ENCODE measurements at places on chromosomes 1 and 21.

DNA sequence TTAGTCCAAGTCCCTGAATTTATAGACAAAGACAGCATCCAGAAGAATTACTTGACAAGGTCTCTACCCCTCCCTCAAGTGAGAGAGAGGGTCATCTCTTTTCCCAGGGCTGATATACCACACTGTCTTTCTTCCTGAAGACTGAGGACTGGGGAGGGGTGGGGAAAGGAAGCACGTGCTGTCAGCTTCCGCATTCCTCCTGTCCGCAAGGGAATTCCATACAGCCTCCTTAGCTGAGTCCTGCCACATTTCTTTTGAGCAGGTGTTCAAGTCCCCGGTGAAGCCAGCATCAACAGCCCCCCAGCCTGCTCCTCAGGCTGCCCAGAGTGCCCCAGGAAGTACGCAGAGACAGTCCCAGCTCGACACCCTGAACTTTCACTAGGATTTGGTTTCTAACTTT, 34.2 kb downstream of the PCAT6 start:
- DNase-seq: no peak

DNA sequence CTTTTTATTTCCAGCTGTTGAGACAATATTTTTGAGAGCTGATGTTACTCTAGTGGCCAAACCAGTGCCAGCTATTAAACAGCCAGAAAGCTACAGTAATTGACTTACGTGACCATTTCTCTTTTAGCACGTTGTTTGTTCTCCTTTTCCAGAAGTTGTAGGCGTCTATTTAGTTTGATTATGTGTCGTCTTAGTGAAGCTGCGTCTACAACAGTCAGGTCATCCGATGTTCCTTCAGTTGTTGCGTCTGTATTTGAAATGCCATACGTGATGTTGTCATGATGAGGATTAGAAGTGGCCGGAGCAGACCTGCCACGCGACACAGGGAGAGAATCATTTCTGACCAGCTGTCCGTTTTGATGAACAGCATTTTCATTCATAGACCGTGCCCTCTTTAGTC, 38.2 kb downstream of the TMEM51 start:
- no peak for DNase-seq

DNA sequence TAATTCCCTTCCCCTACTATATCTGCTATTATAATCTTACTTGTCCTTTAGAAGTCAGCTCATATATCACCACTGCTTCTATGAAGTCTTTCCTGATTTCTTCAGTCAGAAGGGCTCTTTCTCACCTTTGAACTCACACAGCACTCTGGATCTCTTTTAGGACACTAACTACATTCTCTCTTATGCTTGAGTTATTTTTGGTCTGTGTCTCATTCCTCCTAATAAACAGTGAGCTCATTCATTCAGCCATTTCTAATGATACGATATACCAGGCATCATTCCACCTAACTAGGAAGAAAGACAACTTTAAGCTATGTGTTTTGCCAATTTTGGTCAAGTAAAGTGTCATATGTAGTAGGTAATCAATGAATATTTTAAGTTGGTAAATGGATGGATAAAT, 1.2 kb upstream of the STYXL2 start:
- no peak for DNase-seq

- no peak for DNase-seq
Observed at GRCh38 chr1:10917513-10918454, 94.7 kb upstream of the TARDBP start.

DNA sequence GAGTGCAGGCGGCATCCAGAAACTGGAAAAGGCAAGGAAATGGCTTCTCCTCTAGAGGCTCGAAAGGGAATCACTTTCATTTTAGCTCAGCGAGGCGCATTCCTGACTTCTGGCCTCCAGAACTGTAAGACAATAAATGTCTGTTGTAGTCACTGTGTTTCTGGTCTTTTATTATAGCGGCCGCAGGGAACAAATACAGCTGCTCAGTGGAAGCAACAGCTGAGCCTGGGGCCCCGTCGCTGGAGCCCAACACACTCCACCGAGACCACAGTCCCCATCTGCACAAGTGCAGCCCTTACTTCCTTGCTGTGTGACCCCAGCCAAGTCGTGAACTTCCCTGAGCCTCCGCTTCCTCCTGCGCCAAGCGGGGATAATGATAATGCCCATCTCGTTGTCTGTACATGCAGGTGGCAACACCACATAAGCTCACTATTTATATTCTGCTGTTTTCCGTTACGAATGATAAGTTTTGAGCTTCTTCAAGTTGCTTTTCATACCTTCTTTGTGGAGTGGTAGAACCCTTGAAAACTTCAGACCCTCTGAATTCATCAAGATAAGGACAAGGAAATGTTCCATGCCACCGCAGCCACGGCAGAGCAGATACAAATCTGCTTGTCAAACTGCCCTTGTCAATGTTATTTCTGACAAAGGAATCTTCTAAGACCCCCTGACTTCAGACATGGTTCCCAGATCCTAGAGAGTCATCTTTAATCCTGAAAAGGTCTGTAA, 3.2 kb upstream of the LAPTM5 start:
- DNase-seq: no peak

GRCh38 chr1:180096584-180097325, 57.9 kb upstream of the QSOX1 start:
- DNase-seq: no peak

- DNase-seq: no peak
Observed at GRCh38 chr1:189657715-189658114, 819.9 kb downstream of the BRINP3 start.

- DNase-seq: no peak
Observed at GRCh38 chr1:44792736-44793502, 4.9 kb upstream of the BEST4 start.

DNA sequence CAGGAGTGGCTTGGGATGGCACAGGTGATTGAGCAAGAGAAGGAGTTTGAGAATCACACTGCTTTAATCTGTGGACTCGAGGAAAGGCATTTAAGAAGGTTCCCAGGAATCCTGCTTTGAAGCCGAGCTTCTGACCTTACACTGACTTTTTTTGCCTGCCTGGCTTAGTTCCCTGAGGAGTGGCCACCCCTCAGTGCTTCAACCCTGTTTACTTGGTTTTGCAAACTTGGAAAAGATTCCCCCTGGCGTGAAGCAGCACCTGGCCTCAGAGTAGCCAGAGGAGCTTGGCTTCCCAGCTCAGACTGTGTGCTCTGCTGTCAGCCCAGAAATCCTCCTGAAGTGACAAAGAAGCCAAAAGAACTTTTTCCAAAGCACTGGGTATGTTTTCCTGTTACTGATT, 48.5 kb upstream of the LDLRAP1 start:
- no peak for DNase-seq

- DNase-seq: no peak
Observed at GRCh38 chr1:150567717-150568593, 11.5 kb downstream of the MCL1 start.

DNA sequence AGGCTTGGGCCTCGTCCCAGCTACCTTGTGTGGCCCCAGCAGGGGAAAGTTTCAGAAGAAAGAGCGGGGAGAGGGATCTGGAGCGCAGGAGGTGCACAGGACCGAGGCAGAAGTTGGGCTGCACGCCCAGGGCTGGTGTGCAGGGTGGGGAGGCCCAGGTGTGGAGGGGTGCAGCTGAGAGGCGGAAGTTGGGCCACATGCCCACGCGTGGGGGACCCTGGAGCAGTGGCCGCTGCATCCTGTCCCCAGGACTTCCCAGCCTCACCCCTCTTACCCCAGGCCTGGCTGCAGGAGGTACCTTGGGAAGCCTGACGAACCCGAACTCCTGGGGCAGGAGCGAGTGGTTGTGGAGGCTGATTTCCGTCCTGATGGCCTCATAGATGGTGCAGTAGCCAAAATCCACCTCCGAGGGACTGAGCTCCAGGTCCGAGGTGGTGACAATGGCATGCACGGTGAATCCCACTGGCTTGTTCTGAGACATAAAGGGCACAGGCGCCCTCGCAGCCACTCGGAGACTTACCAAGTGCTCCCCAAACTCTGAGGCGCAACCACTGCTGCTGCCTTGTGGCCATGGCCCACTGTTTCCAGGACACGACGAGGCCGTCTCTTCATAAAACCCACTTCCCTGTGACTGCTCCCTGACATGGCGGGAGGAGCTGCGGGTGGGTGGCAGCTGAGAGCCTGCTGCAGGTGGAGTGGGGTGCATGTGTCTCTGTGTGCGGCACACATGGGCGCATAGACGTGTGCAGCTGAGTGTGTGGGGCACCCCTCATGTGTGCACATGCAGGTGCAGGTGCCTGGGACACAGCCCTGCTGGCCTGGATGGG, 20.4 kb upstream of the TMEM52 start:
- DNase-seq: no peak

DNA sequence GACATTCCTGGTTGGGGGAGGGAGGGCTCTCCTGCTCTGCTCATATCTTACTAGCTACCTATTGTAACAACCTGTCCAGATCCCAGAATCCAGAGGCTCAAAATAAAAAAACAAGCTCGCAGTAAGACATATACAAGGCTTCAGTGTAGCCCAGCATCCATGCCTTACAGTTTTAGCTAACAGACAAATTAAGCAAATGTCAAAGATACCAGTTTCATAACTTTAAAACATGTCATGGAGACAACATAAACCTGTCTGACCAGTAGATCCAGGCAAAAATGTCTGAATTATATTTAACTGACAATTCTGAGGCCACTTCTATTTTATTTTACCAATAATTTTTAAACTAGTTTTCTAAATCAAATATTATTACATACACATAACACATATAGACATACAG, 167.7 kb upstream of the TNR start:
- DNase-seq: no peak

- no peak for DNase-seq
Observed at GRCh38 chr1:244369256-244370057, 82.3 kb downstream of the ADSS2 start.

GRCh38 chr1:8033322-8033721, 7.2 kb upstream of the ERRFI1 start:
- no peak for DNase-seq

DNA sequence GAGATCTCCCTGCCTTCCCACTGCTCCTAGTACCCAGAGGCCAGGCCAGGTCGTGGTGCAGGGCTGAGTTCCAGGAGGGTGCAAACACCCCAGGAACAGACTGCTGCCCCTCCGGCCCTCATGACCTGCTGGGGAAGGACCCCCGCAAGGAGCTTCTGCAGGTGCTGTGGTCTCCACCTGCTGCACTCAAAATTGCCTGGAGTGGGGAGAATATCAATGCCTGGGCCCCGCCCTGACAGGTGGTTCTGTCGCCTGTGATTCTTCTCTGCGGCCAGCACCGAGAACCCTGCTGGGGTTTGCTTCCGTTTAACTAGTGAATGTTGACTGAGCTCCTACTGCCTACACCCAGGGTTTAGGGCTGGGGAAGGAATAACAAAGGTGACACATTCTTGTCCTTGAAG, 2.1 kb upstream of the TFF3 start:
- DNase-seq: no peak

DNA sequence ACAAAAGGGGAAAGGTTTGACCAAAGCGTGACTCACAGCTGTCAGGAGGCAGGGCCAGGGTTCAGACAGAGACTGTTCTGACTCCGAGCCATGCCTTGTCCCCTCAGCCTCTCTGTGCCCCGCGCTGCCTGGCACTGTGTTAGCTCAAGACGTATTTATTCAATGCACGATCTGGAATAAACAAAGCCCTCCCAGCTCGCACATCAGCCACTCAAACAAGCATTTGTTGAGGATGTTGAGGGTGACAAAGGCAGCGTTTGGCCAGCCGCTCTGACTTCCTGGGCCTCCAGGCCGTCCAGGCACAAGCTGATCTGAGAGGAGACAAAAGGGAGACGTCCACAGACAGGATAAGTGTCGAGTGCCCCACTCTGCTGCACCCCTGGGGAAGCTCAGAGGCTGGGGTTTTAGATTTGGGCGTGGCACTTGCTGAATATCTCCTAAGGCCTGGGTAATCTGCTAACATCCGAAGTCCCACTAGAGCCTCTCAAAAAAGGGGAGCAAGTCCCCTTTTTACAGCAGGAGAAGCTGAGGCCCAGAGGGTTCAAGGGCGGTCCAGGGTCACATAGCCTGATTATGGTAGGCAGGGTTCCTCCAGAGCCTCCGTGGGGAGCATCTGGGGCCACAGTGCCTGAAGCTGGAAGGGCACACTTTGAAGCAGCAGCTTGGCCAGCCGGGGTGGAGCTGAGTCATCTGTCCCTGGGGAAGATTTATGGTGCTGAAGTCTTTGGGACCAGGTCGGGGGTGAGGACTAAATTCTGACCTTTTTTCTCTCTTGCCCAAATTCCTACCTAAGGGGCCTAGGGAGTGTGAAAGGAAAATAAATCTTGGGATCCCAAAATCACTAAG, 95.9 kb downstream of the SPSB1 start:
- no peak for DNase-seq

- DNase-seq: no peak
Observed at GRCh38 chr1:110673805-110674336, 869 bp downstream of the KCNA3 start.

DNA sequence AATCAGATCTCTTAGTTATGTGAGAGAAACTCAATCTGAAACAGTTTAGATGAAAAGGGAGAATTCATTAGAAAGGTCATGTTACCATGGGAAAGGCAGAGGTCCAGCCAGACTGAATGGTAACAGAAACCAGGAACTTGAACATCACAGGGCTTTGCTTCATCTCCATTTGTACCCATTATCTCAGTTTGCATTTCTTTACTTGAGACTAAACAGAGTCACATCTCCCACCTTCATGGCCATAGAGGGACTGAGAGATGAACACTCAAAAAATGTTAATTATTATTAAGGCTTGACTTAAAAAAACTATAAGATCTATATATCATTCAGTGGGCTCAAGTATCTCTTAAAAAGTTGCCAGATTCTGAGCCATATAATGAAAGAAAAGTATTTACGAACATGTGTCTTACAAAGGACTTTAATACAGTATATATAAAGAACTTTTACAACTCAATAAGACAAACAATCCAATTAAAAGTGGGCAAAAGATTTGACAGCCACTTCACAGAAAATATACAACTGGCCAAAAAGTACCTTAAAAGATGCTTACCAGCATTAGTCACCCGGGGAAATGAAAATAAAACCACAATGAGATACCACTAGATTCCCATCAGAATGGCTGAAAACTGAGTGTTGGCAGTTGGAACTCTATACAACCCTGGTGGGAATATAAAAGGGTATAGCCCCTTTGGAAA, 13.2 kb downstream of the KYAT3 start:
- DNase-seq: no peak
